ENCODE measurements at places on chromosomes 2 and 18.

GRCh38 chr2:144514616-144515091, 5.3 kb downstream of the ZEB2 start:
- no peak for DNase-seq

DNA sequence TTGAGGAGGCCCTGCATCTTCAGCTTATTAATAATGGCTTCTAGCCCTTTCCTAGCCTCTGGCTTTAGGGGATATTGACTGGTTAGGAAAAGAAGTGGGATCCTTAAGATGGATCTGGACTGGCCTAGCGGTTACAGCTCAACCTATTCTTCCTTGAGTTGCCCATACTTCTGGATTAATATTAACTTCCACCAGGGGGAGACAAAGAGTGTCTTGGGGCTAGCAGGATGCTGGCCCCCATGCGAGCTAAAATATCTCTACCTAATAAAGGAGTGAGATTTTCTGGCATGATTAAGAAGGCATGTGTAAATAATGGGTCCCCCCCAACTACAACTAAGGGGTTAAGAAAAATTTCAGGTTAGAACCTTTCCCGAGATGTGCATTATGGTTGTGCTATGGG, 23.2 kb upstream of the PLA2R1 start:
- peak; percentile 21 for DNase-seq

GRCh38 chr2:12533337-12534005, 183.3 kb upstream of the TRIB2 start:
- no peak for DNase-seq

DNA sequence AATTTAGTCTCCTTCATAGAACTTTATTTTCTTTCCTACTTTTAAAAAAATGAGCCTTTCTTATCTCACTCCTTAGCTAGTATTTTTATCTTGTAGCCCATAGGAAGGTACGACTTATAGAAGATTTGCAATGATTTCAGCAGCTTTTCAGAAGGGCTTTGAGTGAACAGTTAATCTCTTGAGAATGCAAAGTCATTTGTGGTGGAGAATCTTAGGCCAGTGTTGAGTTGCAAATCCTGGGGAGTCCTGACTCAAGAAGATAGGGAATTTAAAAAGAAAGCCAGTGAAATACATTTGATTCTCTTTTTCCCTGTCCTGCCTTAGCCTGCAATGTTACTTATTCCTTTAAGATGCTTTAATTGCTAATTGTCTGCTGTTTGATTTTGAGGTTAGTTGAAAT, 33.6 kb downstream of the LYPD6 start:
- DNase-seq: no peak

GRCh38 chr2:239660390-239661230, 259.8 kb upstream of the HDAC4 start:
- no peak for DNase-seq

GRCh38 chr2:121587131-121587530, 56.5 kb downstream of the RNU4ATAC start:
- no peak for DNase-seq

GRCh38 chr2:218397463-218397819, 2.2 kb upstream of the CTDSP1 start:
- DNase-seq: no peak

- no peak for DNase-seq
Measured at GRCh38 chr2:240586919-240587800, 626 bp downstream of the CAPN10 start.

DNA sequence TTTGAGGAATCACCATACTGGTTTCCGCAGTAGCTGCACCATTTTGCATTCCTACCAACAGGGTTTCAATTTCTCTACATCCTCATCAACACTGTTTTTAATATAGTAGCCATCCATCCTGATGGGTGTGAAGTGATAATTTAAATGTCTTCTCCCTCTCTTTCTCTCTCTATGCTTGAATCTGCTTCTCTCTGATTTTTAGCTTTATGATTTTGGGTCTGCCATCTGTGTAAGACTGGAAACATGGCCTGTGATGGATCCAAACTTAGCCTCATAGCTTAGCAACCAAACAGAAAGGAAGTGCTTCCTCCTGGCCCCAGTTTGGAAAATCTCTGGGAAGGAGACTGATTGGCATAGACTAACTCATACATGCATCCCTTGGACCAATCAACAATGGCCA, 33.7 kb upstream of the OSBPL6 start:
- DNase-seq: no peak

DNA sequence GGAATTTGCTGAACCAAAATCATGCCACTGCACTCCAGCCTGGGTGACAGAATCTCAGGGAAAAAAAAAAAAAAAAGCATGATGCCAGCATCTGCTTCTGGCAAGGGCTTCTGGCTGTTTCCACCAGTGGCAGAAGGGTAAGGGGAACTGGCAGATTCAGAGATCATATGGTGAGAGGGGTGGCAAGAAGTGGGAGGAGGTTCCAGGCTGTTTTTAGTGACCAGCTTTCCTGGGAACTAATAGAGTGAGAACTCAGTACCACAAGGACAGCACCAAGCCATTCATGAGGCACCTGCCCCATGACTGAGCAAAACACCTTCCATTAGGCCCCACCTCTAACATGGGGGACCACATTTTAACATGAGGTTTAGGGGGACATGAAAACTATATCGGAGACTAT, 18.4 kb upstream of the CLASP1 start:
- DNase-seq: no peak
